D721Med (cell line): ENCODE measurements at places on chromosomes 1 and 21.

GRCh38 chr1:7534061-7534825 lies 236.9 kb upstream of the VAMP3 start:
- no peak for DNase-seq

DNA sequence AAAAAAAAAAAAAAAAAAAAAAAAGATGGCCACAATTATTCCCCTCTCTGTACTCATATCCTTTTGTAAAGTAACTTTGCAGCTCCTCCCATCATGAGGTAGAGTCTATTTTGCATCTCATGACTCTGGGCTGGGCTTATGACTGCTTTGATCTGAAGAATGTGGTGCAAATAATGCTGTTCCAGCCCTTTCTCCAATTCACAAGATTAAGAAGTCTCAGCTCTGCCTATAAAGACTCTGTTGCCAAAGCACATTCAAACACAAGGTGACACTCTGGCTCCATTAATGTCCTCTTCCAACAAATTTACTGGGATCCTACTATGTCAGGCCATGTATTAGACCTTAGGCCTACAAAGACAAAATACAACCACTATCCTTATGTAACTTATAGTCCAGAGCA lies 64.8 kb upstream of the PTCH2 start:
- no peak for DNase-seq

DNA sequence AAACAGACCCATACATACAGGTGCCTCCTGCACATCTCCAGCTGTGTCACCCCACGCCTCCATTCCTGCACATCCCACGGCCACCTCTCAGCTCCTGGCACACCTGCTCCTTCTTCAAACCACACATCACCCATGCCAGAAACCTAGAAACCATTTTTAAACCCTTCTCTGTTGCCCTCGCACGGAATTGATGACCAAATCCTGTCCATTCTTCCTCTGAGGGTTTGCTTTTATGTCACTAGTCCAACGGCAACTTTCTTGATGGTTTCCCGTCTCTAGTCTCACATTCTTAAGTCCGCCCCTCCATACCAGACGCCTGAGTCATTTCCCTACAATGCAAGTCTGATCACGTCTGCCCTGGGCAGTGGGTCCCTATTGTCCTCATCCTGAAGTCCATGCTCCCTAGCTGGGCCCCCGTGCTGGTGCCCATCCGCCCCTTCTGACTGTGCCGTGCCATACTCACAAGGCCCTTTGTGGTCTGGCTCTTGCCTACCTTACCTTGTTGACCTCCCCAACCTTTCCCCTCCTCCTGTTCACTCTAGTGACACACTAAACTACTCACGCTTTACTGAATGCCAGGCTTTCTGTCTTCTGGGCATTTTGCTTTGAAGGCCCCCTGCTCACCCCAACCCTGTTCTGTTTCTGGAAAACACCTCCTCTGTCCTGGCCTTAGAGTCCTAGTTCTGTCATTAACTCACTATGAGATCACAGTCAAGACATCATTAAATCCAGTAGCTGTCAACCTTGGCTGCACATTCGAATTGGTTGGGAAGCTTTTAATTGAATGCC lies 17.6 kb downstream of the SLC2A1 start:
- DNase-seq = no peak

- DNase-seq = no peak
These were observed 18.0 kb downstream of the DYNLT5 start for GRCh38 chr1:66770240-66770639.

DNA sequence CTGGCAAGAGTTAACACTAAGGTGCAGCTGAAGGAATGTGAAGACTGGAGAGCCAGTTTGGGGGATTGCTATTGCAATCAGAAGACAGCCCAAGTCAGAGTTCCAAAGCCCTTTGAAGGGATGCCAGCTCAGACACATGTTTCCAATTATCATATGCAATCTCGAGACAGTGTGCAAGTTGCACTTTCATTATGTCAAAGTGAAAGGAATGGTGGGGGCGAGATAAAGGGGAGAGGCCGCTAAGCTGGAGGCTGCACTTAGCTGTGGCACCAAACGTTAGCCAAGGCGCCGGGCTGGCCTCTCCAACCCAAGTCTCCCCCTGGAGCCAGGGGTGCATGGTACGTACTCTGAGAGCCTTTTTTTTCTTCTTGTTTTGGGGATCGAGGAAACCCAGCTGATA lies 58.0 kb downstream of the NGF start:
- no peak for DNase-seq

DNA sequence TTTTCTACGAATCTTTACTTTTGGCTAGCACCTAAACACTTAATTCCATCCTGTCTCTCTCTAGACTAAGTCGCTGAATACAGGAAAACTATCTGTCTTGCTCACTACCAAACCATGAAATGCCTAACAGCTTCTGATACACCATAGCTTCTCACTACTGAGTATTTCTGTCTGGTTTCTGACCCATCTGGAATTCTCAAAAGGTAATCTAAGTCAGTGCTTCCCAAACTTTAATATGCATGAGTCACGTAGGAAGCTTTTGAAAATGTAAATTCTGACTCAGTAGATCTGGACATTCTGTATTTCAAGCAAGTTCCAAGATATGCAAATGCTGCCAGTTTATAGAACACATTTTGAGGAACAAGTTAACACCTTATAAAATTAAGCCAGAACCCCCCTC lies 9.2 kb upstream of the OVGP1 start:
- no peak for DNase-seq

GRCh38 chr1:203289281-203289981 lies 15.9 kb upstream of the BTG2 start:
- no peak for DNase-seq

DNA sequence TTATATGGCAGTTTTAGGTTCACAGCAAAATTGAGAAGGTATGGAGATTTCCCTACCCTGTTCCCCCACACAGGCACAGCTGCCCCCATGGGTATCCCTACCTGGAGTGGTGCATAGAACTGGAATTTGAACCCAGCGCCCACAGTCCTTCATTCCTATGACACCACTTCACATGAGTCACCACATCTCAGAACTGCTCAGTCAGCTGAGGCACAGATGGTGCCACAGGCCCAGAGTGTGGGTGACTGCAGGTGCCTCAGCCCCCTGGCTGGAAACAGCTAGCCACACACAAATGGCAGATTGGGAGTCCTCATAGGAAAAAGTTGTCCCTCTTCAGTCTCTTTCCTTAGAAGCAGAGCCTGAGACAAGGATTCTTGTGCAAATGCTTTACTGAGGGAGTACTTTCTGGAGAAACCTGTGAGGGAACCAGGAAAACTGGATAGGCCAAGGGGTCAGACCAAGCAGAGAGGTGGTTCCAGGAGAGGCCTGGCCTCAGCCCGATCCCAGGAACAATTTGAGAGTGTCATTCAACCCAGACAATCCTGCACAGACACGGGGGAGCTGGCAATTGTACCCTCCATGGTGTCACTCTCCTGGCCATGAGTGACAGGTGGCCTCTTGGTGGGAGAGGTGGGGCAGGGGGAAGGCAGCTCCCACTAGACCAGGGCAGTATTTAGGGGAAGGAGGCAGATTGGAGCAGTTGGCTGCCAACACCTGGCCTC lies 6.9 kb downstream of the PLA2G2D start:
- no peak for DNase-seq

- DNase-seq = no peak
These were observed 79.3 kb upstream of the PROX1 start for GRCh38 chr1:213908521-213908920.

- DNase-seq = no peak
These were observed 50.9 kb upstream of the WARS2 start for GRCh38 chr1:119191325-119191724.

- no peak for DNase-seq
These were observed 36.1 kb downstream of the COL6A1 start for GRCh38 chr21:46017695-46018094.

GRCh38 chr1:212455803-212456528 lies 23.2 kb downstream of the NENF start:
- peak; percentile 86 for DNase-seq

DNA sequence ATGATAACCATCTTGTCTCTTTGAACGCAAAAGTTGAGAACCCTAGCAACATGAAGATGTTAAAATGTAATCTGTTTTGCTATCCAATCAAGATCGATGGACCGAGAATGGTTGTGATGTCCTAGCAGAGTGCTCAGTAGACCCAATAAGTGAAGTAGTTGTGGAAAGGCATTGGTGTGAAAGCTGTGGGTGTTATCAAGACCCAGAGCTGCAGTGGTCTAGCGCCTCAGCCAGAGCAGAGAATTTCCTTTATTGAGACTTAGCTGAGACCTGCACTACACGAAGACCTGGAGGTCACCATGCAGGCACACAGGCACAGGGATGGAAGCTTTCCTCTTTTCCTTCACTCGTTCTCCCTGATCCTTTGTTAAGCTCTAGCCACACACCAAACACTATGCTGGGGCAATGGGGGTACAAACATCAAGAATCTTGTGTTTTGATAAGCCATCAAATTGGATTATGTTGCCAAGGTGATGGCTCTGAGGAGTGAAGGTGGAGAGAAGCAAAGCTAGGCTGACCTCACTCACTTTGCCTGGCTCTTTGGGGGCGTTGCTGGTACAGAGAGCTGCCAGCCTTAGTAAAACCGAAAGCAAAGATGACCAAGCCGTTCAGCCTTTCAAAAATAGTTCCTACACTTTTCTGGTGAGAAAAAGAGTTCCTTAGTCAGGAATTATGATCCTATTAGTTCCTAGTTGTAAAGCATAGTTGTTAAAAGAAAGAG lies 24.1 kb downstream of the METTL13 start:
- DNase-seq = no peak

DNA sequence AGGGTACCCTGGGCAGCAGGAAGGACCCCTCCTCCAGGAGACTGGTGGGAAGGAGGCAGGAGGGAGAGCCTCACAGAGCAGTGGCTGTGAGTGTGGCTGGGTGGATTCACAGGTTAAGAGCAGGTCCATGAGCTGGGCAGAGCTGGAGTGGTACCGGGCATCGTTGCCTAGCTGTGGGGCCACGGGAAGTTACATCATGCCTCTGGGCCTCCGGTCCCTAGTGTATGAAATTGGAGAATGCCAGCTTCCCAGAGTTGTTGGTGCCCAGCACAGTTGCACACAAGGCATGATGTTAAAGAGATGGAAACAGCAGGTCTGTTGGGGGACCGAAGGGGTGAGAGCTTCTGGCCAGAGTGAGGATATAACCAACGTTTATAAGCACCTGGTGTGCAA lies 18.5 kb downstream of the FOXO6 start:
- no peak for DNase-seq

DNA sequence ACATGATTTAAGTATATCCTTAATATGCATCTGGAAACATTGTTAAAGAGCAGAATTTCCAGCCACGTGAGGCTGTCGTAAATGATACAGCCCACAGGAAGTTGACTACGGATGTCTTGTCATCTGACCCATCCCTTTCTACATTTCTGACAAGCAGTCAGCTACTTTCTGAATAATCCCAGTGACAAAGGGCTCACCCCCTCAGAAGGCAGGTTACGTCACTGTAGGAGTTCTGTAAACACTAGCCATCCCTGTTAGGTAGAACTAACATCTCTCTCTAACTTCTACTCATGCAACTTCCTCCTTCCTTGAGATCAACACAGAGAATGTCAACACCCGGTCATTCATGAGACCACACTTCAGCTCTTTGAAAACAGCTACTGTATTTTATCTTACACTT lies 259.2 kb downstream of the GREM2 start:
- no peak for DNase-seq

- no peak for DNase-seq
These were observed 23.3 kb upstream of the PAX7 start for GRCh38 chr1:18607289-18607760.

GRCh38 chr1:50097791-50098190 lies 10.9 kb upstream of the ELAVL4 start:
- DNase-seq = no peak

DNA sequence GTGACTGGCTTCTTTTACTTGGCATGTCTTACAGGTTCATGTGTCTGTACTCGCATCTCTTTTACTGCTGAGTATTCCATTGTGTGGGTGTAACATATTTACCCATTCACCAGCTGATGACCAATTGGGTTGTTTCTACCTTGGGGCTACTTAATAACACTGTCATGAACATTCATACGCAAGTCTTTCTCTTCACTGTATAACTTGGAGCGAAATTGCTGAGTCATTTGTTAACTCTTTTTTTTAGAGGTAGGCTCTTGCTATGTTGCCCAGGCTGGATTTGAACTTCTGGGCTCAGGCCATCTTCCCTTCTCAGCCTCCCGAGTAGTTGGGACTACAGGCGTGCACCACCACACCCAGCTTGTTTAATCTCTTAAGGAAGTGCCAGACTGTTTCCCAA lies 6.5 kb downstream of the PYCR2 start:
- no peak for DNase-seq

DNA sequence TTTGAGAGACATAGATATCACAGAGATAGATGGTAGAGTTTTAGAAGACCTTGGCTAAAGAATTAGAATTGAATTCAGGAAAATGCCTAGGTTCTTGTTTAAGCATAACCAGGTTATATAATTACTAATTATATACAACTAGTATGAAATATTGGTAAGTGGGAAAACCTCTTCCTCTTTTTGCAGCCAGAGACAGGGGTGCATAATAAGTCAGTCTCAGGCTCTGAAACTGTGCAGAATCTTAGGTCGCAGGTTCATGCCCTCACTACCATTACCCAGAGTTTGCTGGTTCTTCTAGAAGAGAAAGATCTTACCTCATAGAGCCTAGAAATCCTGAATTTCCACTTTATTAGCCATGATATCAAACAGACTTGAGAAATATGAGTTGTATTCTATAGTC lies 183.3 kb downstream of the NEK7 start:
- no peak for DNase-seq

GRCh38 chr21:42906233-42906632 lies 13.1 kb downstream of the NDUFV3 start:
- no peak for DNase-seq

- no peak for DNase-seq
These were observed 114.5 kb downstream of the NUF2 start for GRCh38 chr1:163436140-163436812.

- DNase-seq = no peak
These were observed 18.3 kb upstream of the PLEKHA6 start for GRCh38 chr1:204377800-204378668.

- no peak for DNase-seq
These were observed 76.4 kb downstream of the COLGALT2 start for GRCh38 chr1:183961132-183961531.

- DNase-seq = no peak
These were observed 157.7 kb downstream of the TRIM33 start for GRCh38 chr1:114353262-114353661.

DNA sequence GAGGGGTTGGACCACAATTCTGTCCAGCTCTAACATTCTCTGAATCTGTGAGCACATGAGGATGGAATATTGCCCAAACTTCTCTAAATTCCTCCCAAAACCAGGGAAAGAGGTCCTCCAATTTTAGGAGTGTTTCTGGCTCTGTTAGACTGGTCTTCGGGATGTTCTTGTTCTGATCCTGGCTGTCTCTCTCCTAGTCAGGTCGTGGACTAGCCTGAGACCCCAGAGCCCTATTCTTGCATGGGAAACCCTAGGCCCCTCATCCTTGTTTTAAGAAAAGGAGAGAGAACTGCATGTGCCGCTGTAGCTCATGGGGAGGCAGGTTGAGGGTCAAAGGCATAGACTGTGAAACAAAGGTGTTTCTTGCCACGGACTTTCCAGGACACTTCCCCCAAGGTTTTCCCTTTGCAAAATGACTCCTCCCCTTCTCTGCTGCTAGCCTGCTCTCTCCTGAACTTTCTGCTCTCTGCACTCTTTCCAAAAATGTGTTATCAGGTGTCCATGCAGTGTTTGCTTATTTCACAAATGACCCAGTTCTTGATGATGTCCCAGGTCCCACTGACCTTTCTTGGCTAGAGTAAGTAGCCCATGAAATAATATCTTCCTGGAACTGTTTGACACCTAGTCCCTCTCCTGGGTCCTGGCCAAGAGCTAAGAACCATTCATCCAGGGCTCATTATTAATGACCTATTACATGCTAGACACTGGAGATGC lies 29.3 kb upstream of the RD3 start:
- no peak for DNase-seq

- no peak for DNase-seq
These were observed 5.3 kb upstream of the ARHGEF11 start for GRCh38 chr1:157050836-157051235.
